ENCODE measurements at places on chromosomes 6 and 20. TPM values are rescaled to one million over a fixed set of nuclear protein-coding genes. Genes with fewer than 3 reads are reported as not detected.

GRCh38 chr20:62825333-62825985, 8.6 kb downstream of the COL9A3 start:
- DNase-seq: no peak

DNA sequence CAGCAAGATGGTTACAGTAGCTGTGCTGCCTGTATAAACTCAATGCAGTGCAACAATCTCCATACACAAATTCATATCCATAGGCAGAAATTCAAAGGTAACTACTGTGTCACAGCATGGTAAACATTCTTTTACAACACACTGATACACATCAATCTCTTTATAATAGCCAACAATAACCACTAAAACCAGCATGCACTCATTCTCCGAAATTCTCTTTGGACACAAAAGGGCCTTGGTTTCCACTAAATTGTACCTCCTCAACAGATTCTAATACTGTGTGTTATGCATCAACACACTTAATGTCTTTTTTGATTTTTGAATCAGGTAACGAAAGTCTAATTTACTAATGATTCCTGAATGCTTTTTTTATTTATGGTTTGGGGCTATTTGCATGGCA, 1323.7 kb downstream of the GRIK2 start:
- DNase-seq: no peak

GRCh38 chr20:33229843-33230242, 6.0 kb upstream of the BPIFA1 start:
- DNase-seq: peak; percentile 68

DNA sequence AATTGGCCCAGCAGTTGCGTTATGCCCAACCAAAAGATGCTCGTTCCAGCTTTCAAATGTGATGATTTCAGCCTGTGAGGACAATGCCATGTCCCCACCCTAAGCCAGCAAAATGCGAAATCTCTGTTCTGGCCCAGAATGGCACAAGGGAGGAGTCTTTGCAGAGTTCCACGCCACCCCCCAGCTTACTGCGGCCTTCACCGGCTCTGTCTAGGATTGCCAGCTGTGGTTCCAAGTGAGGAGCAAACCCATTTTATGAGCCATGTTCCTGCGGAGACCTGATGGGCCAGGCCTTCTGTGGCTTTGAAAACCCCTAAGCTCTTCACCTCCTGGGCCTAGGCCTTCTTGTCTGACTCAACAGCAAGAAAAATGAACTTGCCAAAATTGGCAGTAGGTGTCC, 146.8 kb upstream of the SNX9 start:
- DNase-seq: no peak

GRCh38 chr6:146282837-146283236, 254.0 kb downstream of the GRM1 start:
- no peak for DNase-seq

- DNase-seq: no peak
Measured at GRCh38 chr6:78589436-78589835, 277.9 kb upstream of the IRAK1BP1 start.

OSBPL2 gene
- total RNA-seq: 24.3 TPM

DNA sequence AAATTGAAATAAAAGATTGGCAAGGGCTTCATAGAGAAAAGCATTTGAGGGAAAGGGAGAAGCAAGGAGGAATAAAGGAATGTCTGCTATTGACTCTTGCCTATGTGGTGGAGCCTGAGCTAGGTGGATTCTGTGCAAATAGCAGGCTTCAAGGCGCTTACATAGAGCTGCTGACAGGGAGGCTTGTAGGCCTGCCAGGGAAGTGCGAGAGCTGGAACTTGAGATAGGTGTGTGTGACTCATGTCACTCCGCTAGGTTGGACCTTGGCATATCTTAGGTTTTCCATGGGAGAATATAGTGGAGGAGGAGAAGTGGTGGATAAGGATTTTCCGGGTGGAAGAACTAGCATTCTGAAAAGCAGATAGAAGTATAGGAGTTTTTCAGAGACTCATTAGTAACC, 14.0 kb downstream of the SNRNP48 start:
- no peak for DNase-seq

DNA sequence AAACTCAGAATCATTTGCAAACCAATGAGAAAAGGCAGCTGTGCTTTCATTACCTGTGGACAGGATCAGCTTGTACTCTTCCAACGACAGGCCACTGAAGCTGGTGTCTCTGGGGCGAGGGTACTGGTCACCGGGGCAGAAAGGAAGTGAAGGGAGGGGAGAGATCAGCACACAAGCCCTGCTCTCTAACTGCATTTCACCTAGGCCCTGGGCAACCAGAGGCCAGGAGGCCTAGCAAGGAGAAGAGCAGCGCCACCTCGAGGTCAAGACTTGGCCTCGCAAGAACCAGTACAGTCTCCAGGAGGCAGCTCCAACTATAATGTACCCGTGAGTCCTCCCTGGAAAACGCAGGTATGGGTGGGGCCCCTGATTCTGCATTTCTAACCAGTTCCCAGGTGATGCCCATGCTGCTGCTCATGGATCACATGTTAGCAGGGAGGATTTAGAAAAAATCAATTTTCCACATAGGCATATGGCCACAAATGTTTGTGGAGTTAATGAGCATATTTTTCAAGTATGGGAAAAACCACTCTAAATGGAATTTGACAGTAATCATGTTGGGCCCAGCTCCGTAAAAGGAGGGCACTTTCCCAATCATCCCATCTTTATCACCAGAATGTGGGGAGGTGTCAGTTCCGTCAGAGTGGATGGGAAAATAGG, 11.0 kb downstream of the UQCC2 start:
- DNase-seq: peak; percentile 86

ARFGEF2 gene
- 22.7 TPM for total RNA-seq

NKAIN2 gene
- not detected for total RNA-seq

DNA sequence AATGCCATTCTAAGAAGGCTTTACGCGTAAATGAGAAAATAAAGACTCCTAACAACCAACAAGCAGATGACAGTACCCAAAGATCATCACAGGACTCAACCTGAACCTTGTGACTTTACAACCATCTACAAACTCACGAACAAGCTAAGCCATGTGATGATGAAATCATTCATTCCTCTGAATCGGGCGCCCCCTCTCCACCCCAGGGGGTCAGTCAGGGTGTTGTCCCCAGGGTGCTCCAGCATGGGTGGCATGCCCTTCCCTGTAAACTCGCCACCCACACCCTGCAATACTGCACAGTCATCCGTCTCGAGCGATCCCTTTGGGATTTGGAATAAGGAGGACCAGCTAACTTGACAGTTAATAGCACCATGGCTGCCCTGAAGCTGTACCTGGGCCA, 12.6 kb downstream of the SERPINB6 start:
- DNase-seq: no peak

DNA sequence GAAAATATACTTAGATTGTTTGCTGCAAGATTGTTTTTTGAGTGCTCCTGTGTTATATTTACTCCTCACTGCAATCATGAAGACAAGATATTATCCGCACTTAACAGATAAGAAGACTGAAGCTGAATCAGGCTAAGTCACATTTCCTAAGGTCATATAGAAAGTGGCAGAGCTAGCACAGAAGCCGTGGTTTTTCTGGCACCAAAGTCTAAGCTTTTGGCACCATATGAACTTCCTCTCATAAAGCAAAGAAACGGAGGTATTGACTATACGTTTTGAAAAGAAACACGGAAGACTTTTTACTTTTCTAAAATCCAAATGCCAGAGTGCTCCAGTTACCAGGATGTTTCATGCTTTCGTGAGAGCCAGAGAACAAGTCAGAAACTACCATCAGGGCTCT, 9.3 kb upstream of the DTD1 start:
- DNase-seq: no peak

DNA sequence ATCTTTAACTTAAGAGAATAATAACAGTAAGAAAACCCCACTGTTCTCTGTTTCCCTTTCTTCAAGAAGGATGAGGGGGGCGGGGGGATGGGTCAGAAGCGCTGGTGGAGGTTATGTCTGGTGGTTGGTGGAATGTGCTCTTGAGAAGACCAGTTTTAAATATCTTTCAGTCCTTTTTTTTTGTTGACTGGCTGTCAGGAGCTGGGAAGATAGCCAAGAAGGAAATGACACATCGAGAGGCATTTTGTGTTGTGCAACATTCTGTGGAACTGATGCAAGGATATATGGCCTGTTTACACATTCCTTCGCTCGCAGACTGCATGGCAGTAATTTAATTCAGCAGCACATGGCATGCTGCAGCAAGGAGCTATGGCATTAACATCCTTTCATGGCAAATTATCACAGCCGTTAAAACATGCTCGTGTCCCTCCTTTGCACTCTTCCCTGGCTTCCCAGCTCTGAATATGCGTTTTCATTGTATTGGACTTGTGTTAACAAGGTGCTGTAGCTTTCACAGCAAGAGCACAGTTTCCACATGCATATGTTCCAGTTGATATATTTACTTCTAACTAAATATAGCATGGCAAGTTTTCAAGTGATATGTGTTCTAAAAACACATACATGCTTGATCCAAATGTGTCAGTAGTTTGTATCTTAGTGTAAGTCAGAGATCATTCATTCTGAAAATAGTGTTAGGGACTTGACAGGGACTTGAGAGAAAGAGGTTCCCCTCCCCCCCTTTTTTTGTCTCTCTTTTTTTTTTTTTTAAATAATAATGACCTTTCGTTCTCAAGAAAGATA, 68.2 kb upstream of the SUPT3H start:
- DNase-seq: peak; percentile 49

DNA sequence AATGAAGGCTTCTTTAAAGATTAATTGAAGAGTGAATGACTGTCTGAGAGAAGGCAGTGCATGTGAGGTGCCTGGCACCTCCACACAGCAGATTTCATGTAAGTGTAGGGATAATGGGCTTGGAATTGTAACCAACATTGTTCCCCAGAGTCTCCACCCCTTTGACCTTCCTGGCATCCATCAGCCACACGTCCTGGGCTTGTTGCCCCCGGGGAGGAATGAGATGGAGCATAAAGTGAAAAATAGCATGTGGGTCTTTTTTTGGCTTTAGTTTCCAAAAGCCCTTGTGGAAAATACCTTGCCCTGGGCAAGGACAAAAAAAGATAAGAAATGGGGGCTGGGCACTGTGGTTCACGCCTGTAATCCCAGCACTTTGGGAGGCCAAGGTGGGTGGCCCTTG, 242.2 kb upstream of the ECI2 start:
- no peak for DNase-seq

DNA sequence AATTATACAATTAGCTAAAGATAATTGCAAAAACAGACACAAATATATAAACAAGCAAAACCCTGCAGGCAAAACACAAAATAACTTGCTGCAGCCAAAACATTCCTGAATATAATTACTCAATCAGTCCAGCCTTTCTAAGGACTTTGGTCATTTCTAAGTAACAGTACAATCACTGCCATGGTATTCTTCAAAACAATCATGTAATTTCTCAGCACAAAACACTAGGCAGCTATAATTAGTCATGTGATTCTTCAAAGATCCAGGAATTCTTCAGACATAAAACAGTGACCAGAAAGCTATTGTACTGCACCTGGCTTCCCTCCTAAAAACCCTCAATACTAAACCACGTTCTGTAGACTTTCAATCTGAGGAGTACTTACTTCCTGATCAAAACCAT, 881.1 kb downstream of the EPHA7 start:
- DNase-seq: no peak

RHAG gene
- total RNA-seq: not detected

DNA sequence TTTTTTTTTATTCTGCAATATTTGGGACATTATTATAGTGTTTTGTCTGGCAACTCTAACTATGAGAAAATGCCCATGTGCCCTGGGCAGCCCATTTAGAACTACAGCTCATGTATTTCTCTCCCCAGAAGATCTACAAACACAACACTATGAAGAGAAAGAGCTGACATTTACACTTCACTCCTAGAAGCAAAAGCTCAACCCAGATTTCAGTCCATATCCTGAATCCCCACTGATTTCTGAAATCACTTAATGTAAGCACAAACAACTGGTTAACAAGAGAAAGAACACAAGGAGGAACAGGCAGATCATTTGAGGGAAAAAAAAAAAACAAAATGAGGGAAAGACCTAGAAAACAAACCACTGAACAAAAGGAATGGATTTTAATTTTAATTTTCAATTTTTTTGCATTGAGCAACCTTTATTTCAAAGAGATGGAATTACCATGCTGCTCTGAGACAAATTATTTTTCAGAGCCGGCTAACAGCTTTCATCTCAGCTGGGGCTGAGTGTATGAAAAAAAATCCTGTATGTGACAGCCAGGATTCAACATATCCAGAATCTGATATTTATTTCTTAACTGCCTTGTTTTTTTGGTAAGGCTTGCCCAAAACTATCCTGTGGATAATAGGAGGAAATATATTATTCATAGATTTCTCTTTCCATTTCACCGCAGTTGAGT, 32.5 kb downstream of the KIAA0319 start:
- no peak for DNase-seq

- DNase-seq: no peak
Measured at GRCh38 chr6:39546731-39547130, 178.5 kb downstream of the KIF6 start.

GRCh38 chr6:86856937-86857563, 80.3 kb upstream of the HTR1E start:
- peak; percentile 63 for DNase-seq

DNA sequence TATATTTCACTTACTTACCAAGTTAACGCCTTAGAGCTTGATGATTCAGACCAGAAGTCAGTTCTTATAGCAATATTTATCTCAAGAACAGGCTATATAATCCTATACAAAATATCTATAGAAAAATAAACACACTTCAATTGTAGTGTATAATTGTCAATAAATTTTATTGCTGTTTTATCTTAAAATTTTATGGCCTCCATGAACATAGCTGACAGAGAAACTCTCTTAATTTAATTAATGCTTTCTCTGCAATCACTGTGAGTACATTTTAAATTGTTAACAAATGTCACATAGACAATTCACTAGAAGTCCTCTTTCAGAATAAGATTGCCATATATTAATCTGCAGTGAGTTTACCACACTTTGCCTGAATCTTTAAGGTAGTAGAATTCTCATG, 178.6 kb downstream of the RFPL4B start:
- DNase-seq: no peak

All from activated CD8-positive, alpha-beta T cell treated with anti-CD3 and anti-CD28 coated beads for 36 hours (primary cell).